ENCODE measurements at places on chromosomes 3 and 15. TPM values are rescaled to one million over a fixed set of nuclear protein-coding genes. Genes with fewer than 3 reads are reported as not detected.

Gene DOCK3
- 0.38 TPM for total RNA-seq

Gene CPN2
- not detected for total RNA-seq

Gene P3H2
- 29.4 TPM for total RNA-seq

Gene C2CD4B
- not detected for total RNA-seq

All from A549 treated with RU486 at 1 μM for 4 hours (cell line).